ENCODE measurements at places on chromosomes 11 and 22. TPM values are rescaled to one million over a fixed set of nuclear protein-coding genes. Genes with fewer than 3 reads are reported as not detected.

Gene CNGA4
- polyA plus RNA-seq, result 0.26 TPM

Gene LMO2
- polyA plus RNA-seq, result 29.5 TPM

Gene KCNK4
- not detected for polyA plus RNA-seq

Gene SESN3
- polyA plus RNA-seq, result 70.3 TPM

Gene CDKN1C
- 62.9 TPM for polyA plus RNA-seq

Gene SLC22A12
- polyA plus RNA-seq, result 5.3 TPM

Gene KCNK7
- polyA plus RNA-seq, result 0.24 TPM

Gene HBB
- 201 TPM for polyA plus RNA-seq

Gene PLEKHB1
- 15.5 TPM for polyA plus RNA-seq

Gene MS4A6A
- polyA plus RNA-seq, result 17.8 TPM

Gene DEUP1
- polyA plus RNA-seq, result 0.56 TPM

GRCh38 chr11:30128269-30128932 is 102.4 kb upstream of the FSHB start:
- no peak for DNase-seq

DNA sequence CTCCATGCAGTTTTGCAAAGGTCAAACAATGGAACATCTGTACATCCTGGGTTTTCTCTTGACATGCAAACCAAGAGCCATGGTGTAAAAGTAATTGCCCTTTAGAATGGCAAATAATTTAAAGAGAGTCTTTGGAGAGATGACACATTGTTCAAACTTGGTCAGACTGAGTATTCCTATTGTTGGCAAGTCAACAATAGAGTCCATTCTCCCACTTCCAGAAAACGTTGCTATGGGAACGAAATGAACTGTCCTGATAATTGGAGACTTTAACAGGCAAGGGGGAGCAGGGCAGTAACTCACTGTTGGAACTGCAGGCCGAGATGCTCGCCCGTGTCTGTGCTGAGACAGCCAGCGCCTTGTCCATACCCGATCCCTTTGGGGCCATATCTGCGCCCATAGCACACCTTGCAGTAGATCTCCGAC is 13.9 kb downstream of the CSRP3 start:
- no peak for DNase-seq

DNA sequence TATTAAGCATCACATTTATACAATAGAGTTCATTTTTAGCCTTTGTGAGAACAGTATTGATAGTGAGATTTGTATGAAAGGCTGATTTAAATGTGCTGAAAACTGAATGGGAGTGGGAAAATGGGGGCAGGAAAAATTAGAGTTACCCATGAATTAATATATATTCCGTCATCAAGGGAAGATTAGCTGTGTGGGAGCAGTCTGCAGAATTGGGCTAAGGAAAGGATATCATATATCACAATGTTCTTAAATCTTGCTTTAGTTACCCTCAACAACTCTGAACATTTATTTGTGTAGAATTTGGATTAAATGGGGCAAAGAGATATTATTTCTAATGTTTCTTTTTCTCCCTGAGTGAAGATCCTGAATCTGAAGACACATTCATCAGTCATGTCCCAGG is at the start of gene OR51Q1:
TSS of gene OR51Q1 (plus strand) at position 301 of the 400 bp plus-strand sequence. CDS start at position 391, 90 bp downstream.
- no peak for DNase-seq

GRCh38 chr22:27146866-27147633 is 489.7 kb downstream of the MIAT start:
- no peak for DNase-seq

DNA sequence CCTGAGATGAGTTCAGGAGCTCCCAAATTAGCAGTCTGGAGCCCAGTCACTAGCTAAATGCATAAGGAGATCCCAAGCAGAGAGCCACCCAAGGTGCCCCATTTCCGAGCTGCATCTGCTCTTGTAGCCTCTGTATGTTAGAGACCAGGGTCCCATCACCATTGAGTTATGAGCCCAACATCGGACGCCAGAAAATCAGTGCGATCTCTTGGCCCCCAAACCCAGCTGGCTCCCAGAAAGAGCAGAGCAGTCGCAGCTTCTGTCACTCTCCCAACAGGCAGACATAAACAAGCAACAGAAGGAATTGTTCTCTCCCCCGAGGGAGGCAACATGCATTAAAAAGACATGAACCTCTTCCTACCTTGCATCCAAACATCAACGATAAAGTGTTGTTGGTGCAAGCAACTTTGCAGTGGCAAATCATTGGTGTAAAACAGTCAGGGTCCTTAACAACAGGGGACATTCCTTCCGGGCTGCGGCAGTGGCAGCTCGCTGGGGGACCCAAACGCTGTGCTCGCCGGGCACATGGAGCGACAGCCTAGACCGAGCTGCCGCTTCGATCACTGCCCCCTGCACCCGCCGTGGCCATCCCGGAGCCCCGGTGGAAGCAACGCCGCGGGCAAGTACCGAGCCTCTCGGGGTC is 907.1 kb downstream of the DLG2 start:
- DNase-seq, result no peak

GRCh38 chr11:76523147-76523546 is 78.3 kb downstream of the EMSY start:
- DNase-seq, result no peak

DNA sequence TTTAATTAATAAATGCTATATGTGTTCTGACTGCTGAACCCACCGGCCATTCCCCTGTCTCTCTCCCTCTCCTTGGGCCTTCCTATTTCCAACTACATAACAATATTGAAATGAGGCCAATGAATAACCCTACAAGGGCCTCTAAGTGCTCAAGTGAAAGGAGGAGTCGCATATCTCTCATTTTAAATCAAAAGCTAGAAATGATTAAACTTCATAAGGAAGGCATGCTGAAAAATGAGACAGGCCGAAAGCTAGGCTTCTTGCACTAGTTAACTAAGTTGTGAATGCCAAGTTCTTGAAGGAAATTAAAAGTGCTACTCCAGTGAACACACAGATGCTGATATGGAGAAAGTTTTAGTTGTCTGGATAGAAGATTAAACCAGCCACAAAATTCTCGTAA is 109.2 kb downstream of the TSPAN18 start:
- no peak for DNase-seq

DNA sequence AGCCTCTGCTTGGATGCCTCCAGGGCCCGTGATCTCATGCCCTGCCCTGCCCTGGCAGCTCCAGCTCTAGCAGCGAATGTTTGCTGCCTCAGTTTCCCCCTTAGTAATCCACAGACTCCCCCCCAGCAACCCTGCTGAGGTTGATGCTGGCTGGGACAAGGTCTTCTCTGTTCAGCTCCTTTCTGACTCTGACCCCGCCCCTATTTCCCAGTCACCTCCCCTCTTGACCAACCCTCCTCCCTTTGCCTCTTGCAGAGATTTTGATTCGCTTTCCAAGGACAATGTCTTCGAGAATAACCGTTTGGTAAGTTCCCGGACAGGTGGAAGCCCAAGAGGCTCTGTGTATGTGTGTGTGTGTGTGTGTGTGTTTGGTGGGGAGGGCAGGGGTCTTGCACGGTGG is 5.6 kb downstream of the MICALL1 start:
- no peak for DNase-seq

GRCh38 chr11:69120096-69120875 is 35.4 kb upstream of the SMIM38 start:
- no peak for DNase-seq

- no peak for DNase-seq
Observed at GRCh38 chr22:45425531-45426265, 12.2 kb downstream of the RIBC2 start.

- DNase-seq, result no peak
Observed at GRCh38 chr11:128437136-128437535, 150.2 kb downstream of the ETS1 start.

DNA sequence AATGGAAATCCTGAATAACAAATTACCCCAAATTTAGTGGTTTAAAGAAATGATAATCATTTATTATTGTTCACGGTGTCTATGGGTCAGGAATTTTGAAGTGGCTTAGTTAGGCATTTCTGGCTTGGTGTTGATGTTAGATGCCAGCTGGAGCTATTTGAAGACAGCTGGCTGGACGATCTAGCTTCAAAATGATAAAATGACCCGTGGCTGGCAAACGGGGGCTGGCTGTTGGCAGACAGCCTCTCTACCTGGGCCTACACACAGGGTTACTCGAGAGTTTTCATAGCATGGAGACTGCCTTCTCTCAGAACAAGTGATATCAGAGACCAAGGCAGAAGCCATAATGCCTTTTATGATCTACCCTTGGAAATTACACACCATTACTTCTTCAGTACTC is 285.2 kb downstream of the METTL15 start:
- no peak for DNase-seq

- no peak for DNase-seq
Observed at GRCh38 chr11:36362902-36363301, 66.8 kb downstream of the PRR5L start.

- DNase-seq, result no peak
Observed at GRCh38 chr11:43934601-43935423, 7.6 kb upstream of the C11orf96 start.

DNA sequence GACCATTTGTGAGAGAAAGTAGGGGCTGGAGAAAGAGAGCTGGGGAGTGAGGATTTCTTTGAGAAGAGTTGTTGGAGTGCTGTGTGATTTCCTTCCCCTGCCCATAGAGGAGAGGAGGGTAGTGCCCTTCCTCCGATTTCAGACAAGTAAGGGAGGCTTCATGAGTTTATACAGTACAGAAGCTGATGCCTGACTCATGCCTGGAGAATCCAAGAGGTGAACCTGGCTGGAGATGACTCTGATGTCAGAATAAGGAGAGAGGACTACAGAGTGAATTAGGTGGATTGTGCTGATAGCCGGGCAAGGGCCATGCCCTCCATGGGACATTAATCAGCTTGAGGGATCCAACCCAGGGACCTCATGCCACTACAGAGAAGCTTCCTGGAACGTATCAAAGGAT is 91.6 kb downstream of the FAR1 start:
- no peak for DNase-seq

GRCh38 chr11:20110908-20111669 is 49.2 kb downstream of the DBX1 start:
- no peak for DNase-seq

DNA sequence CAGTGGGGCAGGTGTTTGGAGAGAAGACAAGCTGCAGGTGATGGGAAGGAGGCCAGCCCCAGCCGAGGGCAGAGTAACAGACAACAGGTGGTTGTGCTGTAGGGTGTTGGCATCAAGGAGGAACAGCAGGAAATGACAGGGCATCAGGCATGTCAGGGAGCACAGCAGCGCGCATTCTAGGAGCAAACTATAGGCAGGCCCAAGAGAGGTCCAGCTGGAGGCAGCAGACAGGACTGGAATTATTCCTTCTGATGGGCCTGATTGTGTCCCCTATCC is 13.6 kb downstream of the ADM start:
- DNase-seq, result no peak

DNA sequence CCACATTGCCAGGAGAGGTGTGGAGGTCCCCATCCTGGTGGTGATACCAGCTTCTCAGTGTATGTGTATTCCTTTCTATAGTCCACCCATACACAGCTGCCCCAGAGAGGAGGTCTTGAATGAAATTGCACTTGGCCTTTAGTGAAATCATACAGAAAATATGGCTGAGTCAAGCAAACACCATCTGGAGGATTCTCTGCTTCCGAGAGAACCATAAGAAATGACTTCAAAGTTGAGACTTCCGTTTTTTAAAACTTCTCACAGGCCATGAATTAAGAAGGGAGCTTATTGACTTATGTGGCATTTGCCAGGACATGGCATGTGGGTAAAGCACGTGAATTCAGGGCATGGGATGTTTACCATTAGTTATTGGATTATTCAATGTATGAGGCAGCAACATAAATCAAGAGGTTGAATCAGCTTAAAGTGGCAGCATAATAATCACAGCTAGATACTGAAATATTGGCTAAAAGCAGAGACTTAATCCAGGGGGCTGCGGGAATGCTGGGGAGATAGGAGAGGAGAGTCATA is 119.1 kb upstream of the MTNR1B start:
- no peak for DNase-seq

GRCh38 chr11:69854713-69855112 is 35.5 kb upstream of the FGF3 start:
- DNase-seq, result no peak

DNA sequence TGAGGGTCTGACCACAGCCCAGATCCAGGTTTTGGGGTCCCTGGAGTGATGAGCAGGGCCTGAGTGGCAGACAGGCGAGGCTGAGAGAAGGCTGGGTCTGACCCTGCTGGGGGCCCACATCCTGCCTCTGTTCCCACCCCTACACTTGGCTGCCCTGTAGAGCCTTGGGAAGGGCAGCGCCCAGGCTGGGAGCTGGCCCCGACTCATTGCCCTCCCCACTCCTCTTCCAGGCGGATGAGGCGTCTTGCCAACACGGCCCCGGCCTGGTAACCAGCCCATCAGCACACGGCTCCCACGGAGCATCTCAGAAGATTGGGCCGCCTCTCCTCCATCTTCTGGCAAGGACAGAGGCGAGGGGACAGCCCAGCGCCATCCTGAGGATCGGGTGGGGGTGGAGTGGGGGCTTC is 4.9 kb downstream of the DERL3 start:
- no peak for DNase-seq

DNA sequence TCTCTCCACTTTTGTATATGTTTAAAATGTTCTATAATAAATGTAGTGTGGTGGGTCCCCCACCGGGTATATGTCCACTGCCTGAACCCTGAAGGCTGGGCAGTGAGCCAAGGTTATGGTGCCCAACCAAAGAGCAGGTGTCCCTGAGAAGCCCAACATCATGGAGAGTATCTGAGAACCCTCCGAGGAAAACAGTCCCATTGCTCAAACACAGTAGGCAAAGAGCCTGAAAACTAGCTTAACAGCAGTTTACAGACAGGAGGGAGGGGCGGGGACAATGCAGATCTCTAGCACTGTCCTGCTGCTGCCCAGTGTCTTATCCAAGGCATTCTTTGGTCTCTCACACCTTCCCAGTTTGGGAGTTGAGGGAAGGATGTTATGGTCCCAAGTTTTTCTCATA is 91.0 kb downstream of the TMPRSS5 start:
- DNase-seq, result no peak

DNA sequence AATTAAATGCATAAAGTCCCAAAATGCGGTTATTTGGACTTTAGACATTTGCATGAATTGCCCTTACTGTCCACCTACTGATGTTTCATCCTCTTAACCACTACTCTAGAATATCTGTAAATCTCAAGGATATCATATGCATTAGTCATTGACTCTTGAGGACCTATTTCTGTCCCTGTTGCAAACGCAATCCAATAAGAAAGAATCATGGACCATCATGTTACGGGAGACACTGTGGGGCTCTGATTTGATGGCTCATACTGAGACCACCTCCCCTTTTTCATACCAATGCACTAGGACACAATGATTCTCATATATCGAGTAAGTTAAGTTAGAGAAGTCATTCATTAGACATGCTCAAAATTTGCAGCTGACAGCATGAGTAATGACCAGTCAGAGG is 14.4 kb downstream of the POU2AF2 start:
- DNase-seq, result no peak

DNA sequence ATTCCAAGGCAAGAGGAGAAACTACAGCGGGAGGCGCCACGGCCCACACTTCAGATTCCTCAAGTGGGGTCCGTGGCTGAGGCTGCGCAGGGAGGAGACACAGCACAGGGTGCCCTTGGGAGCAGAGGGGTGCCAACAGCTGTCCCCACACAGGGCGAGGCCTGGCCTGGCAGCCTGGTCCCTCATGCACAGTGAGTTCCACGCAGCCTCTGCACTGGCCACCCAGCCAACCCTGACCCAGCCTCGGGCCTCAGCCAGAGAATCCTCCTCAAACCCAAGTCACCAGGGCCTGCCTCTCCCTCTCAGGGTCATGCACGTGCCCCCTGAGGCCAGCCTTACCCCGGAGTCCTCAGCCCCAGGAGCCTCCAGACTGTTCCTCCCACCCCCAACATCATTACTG is 22.4 kb upstream of the MOB2 start:
- DNase-seq, result no peak
